ENCODE measurements at places on chromosomes 5 and 9.

DNA sequence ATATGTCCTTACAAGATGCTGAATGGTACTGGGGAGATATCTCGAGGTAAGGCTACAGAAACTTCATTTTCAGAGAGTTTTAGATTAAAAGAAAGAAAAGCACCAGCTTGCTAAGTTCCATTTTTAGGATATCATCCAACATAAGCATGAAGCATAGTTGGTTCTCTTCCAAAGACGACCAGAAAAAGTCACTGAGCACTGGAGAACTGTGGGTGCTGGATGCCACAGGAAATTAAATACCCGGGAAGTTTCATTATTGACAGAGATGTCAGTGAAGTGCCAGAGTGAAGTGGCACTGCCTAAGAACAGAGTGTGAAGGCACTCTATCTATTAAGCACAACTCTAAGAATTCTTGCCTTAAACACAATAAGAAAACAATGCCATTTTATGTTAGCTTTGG, 76.8 kb downstream of the PIK3R1 start:
- no peak for DNase-seq

GRCh38 chr9:113562653-113563381, 99.3 kb downstream of the RGS3 start:
- no peak for DNase-seq

- DNase-seq = no peak
Observed at GRCh38 chr5:151359391-151359790, 12.0 kb upstream of the SLC36A2 start.

- DNase-seq = peak; percentile 74
Observed at GRCh38 chr9:137156567-137157375, 13.1 kb downstream of the LRRC26 start.

GRCh38 chr9:36828611-36829013, 205.5 kb downstream of the PAX5 start:
- no peak for DNase-seq

DNA sequence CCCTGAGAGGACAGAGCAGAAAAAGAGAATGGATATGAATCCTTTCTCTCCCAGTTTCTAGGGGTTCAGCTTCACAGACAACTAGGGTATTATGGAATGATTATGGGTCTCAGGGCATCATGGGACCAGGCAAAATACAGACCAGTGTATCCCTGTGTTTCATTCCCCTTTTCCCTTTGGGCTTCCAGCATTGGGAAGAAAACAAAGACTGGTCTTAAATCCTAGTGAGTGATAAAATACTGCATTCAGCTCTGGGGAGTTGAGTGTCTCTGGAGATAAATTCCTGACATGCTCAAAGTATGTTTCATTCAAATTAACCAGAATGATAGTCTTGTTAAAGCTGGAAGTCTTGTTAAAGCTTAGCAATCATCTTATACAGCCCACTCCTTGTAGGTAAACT, 2.4 kb upstream of the POU4F3 start:
- no peak for DNase-seq

- no peak for DNase-seq
Observed at GRCh38 chr9:124758691-124759090, 12.4 kb downstream of the NR6A1 start.

GRCh38 chr9:81363916-81364480, 325.3 kb downstream of the TLE1 start:
- DNase-seq = no peak

DNA sequence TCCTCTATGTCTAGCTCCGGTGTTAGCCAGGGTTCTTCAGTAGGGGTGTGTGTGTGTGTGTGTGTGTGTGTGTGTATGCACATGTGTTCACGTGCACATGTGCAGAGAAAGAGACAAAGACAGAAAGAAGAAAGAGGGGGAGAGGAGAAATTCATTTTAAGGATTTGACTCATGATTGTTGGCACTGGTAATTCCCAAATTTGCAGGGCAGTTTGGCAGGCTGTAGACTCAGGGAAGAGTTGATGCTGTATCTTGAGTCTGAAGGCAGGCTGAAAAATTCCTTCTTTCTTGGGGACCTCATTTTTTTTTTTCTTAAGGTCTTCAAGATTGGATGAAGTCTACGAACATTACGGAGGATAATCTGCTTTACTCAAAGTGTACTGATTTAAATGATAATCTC, 335.7 kb downstream of the NSG2 start:
- DNase-seq = no peak

- no peak for DNase-seq
Observed at GRCh38 chr5:32713770-32714381, 2.8 kb downstream of the NPR3 start.

- no peak for DNase-seq
Observed at GRCh38 chr5:39140558-39141168, 66.5 kb upstream of the RICTOR start.

DNA sequence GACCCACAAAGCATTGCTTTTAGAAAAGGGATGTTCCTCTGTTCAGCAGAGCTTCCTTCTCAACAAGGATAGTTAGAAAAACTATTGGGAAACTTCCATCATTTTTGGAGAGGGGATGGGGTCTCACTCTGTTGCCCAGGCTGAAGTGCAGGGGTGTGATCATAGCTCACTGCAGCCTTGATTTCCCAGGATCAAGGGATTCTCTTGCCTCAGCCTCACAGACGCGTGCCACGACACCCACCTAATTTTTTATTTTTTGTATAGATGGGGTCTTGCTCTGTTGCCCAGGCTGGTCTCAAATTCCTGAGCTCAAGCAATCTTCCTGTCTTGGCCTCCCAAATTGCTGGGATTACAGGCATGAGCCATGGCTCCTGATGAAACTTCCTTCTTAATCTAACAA, 34.8 kb downstream of the PHAX start:
- DNase-seq = no peak

- no peak for DNase-seq
Observed at GRCh38 chr9:75190762-75191161, 102.4 kb downstream of the OSTF1 start.

- no peak for DNase-seq
Observed at GRCh38 chr5:139146809-139147482, 51.2 kb downstream of the SIL1 start.

GRCh38 chr5:33549982-33550567, 109.3 kb downstream of the TARS1 start:
- no peak for DNase-seq

DNA sequence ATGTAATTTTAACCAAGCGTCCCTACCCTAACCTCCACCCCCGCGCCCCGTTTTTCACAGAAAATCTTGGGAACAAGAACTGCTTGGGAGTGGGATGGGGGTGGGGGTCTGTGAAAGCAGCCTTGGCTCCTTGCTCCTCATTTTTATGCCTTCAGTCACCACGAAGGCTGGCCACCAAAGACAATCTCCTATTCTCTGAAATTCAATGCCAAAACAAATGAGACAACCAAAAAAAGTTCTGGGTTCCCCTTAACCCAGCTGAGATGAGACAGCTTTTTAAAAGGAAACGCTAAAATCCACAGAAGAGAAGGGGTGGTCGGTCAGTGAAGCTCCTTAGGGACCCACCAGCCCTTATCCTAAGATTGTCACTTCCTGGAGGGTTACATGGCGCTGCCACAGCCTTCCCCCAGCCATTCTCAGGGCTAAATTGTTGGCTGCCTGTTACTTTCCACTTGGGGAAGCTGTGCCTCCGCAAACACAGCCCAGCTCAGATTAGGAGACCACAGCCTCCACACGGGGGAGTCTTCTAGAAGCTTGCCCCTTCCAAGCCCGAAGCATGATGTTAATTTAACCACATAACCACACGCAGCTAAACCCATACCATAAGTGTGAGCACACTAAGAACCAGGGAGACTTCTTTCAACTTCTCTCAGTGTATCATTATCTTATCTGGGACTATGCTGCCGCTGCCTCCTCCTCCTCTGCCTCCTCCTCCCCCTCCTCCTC, 136.3 kb downstream of the FOXD1 start:
- DNase-seq = no peak

DNA sequence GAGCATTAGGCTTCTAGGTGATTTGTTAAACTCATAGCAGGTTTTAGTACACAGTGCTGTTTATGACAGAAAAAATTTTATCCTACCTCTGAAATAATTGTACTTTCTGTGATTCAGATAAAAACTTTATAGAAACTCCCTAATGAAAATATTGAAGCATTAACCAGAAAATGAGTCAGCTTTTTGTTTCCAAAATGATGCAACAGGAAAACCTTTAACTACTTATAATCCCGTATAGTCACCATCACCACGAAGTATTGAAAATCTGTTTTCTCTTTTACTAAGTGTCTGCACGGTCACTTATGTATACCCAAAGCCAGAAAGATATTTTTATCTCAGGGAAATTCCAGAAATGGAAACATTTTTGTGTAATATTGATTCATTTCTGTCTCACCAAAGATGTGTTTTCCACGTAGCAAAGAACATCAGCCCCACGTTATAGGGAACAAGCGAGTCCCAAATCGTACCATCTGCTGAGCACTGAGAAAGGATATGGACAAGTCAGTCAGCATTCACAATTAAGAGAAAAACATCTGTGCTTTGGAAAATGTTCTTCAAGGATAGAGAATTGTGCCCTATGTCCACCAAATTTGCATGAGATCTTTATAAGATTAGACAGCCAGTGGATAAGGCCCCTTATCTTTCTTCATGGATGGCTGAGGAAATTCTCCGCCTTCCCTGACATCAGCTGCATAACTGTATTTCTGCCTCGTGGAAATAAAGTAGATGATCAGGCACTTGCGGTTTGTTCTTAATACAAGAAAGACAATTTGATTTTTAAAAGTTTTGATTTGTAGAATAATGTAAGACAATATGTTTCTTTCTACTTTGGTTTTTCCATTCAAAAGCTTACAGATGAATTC, 41.9 kb downstream of the TNFAIP8 start:
- no peak for DNase-seq

- no peak for DNase-seq
Observed at GRCh38 chr5:160263326-160263855, 34.1 kb downstream of the FABP6 start.

- no peak for DNase-seq
Observed at GRCh38 chr5:158570502-158570901, 529.2 kb downstream of the EBF1 start.

GRCh38 chr9:99026956-99027298, 78.0 kb upstream of the TGFBR1 start:
- no peak for DNase-seq

- DNase-seq = no peak
Observed at GRCh38 chr9:116985596-116985995, 298.5 kb downstream of the TRIM32 start.

DNA sequence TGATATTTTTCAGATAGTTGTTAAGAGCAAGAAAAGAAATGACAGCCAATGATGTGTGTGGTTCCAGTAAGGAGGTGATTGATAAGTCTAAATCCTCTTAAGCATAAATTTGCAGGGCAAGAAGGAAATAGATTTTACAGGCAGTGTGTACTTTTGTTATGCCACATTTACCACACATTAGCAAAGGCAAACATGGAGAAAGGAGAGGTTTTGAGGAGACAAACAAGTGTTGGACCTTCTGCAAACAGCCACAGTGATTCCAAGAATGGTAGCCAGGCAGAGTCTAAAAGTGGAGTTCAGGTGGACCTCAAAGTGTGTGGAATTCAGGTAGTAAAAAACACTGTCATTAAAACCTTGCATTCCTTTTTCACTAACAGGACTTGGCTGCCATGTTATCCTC, 295.9 kb upstream of the ITGA1 start:
- DNase-seq = no peak

- no peak for DNase-seq
Observed at GRCh38 chr5:154325566-154325965, 120.2 kb upstream of the SAP30L start.

DNA sequence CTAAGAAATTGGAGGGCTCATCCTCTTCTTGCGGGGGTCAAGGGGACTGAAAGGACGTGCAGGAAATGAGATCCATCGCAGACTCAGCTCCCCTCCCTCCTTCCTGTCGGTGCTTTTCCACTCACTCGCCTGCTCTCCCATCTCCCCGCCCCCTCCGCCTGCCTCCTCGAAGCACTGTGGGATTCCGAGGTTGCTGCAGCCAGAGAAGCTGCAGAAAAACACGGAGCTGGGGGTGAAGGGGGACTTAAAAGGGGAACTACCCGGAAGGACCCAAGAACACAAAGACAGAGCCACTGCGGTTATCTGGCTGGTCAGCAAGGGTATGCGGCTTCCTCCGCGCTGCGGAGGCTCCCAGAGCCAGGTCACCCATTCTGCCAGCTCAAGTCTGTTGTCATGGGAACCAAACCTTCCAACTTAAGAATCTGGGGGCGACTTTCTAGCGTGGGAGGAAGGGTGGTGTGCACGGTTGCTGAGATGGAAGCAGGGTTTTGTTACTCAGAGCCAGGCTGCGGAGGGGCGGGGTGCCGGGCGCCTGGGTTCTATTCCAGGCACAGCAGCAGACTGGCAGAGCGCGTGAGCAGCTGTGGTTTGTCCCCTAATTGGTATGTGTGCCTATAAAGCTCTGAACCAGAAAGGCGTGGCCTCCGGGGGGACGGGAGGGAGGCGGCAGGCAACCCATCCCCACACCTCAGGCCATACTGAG, 24.9 kb downstream of the PCDHGC5 start:
- peak; percentile 75 for DNase-seq

DNA sequence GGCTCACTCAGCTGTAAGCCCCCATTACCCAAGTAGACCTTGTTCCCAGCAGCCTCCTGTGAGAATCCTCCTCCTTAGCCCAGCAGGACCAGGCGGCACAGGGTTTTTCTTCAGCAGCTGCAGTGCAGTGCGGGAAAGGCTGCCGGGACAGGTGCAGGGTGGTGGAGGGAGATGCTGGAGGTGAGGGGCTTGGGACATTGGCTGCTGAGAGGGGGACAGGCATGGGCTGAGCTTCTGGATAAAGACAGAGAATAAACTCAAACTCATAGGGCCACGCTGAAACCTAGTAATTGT, 174.7 kb downstream of the CACNA1B start:
- DNase-seq = no peak

DNA sequence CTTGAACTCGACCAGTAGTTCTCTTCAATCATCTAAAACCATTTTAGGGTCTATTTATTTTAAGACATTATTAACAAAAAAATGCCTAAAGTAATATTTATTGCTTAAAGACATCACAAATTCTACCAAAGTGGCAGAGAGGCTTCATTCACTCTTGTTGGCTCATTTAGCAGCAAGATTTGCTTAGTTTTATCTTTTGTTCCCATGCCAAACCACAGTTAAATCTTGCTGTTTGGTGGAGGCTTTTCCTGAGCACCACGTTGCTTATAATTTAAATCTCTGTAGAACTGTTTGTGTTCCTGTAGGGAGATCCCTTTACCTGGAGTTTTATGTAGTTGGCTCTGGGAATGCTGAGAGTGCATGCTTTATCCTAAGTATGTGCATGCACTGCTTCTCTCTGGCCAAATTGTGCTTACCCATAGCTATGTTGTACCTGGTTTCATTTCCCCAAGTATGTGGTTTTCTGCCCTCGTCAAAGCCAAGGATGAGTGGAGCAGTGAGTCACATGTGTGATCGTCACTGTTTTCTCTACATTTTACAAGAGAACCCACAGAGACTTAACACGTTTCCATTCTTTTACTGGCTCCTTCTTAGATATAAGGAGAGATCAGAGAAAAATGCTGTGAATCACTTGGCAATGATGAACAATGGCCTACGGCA, 42.1 kb upstream of the MAST4 start:
- no peak for DNase-seq

GRCh38 chr9:115058684-115059315, 59.2 kb downstream of the TNC start:
- DNase-seq = no peak

GRCh38 chr5:158877706-158878105, 222.0 kb downstream of the EBF1 start:
- DNase-seq = no peak

Measured in stimulated activated CD8-positive, alpha-beta memory T cell treated with anti-CD3 and anti-CD28 coated beads, Interleukin-7, amount 100 ng/mL, for 4 hours (primary cell).